Activated CD4-positive, alpha-beta T cell treated with anti-CD3 and anti-CD28 coated beads, Interleukin-2, amount 10 ng/mL, durations not matched to agents 7 days and 5 days (primary cell): ENCODE measurements at places on chromosomes 7 and 10. TPM values are rescaled to one million over a fixed set of nuclear protein-coding genes. Genes with fewer than 3 reads are reported as not detected.

The ACHE gene
- total RNA-seq, result not detected

DNA sequence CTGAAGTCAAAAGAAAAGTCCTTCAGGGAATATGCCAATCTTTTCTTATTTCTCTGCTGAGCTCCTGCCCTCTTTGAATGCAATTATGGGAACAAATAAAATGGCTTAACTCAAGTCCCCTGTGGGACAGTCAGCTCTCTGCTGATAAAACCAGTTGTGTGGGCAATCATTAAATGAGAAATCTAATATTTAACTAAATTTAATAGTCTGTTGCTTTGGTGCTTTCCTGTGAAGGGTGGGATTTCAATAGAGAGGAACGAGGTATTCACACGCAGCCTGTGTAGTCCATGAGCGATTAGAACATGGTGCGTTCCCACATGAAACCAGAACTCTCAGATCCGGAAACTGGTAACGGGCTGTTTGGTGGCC is 138.4 kb downstream of the PAXIP1 start:
- H3K27ac ChIP-seq, result no peak overlapping the region
- DNase-seq, result no peak
- no peaks in the 10 kb centered on the region for H3K36me3 ChIP-seq
- no peak overlapping the region for H3K4me3 ChIP-seq
- no peaks in the 10 kb centered on the region for H3K4me1 ChIP-seq

DNA sequence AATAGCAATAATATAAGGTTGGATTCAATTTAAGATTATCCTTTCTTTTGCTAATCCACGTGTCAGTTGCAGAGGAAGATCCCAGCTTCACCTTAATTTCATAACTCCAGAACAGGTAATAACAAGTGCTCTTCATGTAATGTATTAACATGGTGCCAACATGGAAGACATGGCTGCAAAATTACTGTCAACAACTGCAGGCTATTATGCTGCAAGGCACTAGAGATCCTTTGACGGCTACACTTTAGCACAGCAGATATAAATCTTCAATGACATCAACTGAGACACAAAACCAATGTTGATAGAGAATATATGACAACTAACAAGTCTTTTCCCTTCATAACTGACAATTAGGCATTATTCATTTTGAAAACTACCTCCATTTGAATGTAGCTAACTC is 96.1 kb downstream of the RNF133 start:
- no peaks in the 10 kb centered on the region for H3K4me1 ChIP-seq
- no peaks in the 10 kb centered on the region for H3K27me3 ChIP-seq
- no peaks in the 10 kb centered on the region for H3K36me3 ChIP-seq
- H3K27ac ChIP-seq, result no peak overlapping the region
- no peak overlapping the region for H3K4me3 ChIP-seq

The STAMBPL1 gene
- total RNA-seq, result 45.4 TPM
